Activated naive CD4-positive, alpha-beta T cell treated with Interleukin-2 at 50 U/mL for 16 hours (primary cell): ENCODE measurements at places on chromosomes 2 and 18.

GRCh38 chr2:219165058-219165911 is 4.5 kb downstream of the SLC23A3 start:
- DNase-seq: no peak

- no peak for DNase-seq
Measured at GRCh38 chr18:9708057-9708433, at the start of gene RAB31. RAB31 (plus strand) TSS chr18:9708301; CDS start chr18:9708406, 105 bp downstream.

DNA sequence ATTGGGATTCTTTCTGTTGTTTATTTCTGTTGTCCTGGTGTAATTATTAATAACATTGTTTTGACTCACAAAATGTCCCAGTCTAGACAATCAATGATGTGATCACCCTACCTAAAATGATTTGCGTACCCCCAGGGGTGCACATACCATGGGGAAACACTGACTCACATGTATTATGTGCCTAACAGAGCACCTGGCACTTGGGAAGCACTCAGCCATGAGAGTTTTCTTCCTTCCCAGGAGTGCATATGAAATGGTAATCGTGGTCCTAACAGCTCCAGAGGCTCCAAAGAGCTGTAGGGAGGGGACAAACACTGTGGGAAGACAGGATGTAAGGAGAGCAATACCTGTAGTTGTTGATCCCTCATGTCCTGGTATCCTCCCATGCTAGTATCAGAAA is 187.8 kb upstream of the ERBB4 start:
- DNase-seq: no peak

DNA sequence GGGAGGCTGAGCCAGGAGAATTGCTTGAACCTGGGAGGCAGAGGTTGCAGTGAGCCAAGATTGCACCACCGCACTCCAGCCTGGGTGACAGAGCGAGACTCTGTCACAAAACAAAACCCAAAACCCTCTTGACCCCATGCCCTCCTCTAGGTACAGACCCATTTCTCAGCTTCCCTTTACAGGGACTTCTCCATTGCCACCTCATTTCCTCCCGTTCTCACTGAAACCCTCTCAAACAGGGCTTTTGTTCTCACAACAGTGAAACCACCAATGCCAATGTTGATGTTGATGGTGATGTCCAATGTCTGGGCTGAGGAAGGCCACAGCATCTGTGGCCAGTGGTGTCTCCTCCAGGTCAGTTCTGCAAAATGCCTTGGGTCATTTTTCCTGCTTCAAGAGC is 69.0 kb upstream of the ZCCHC2 start:
- no peak for DNase-seq

DNA sequence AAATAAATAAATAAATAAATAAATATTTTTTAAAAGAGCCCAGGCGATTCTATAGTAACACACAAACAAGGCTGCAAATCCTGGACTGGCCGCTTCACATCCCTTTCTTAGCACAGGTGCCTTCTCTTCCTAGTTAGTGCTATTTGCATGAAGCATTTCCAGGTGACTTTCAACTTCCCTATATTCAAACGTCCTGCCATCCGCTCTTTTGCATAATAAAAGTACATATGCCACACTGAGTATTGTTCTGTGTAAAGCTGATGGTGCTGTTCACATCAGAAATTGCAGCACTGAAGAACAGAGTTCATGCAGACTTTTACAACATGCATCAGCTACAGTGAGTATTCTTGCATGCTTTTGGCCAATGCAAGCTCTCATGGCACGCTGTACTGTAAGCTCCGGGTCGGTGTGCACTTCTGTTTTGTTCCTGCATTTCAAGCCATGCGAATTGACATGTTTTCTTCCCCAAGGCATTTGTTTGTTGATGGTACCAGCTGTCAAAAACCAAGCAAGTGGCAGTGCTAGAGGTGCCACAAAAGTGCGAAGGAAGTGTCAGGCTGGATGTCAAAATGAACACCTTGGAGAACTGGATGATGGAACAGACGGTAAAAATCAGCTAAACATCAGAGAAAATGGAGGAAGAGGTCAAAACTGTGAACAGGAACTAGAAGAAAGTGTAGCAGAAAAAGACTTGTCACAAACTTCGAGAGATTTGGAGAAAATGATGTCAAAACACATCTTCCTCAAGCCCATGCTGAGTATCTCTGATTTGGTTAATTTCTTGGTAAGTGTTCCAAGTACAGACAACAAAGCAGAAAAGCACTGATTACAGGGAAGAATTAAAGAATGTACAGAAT is 25.5 kb upstream of the CEP68 start:
- DNase-seq: no peak
